Stimulated activated CD4-positive, alpha-beta T cell treated with anti-CD3 and anti-CD28 coated beads, Interleukin-12 subunit alpha, Interleukin-12 subunit beta, amount 100 ng/mL, for 24 hours (primary cell): ENCODE measurements at places on chromosomes 3 and 15.

- no peak for DNase-seq
These were observed 651.7 kb upstream of the GBE1 start for GRCh38 chr3:82413171-82413570.

DNA sequence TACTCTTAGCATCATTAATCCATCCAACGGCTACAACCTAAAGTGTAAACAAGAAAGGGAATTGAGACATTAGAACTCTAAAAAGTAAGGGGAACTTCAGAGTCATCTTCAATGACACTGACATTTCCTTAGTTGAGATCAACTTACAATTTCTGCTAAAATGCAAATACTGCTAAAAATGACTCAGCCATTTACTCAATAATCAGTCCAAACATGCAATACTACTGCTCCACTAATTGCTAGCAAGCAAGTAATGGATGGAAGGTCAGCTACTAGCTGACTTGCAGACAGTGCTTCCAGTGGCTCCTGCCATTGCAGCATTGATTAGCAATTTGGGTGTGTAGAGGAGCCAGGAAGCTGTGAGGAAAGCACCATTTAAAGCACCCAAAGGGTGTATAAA is 28.4 kb downstream of the CD200R1L start:
- no peak for DNase-seq

DNA sequence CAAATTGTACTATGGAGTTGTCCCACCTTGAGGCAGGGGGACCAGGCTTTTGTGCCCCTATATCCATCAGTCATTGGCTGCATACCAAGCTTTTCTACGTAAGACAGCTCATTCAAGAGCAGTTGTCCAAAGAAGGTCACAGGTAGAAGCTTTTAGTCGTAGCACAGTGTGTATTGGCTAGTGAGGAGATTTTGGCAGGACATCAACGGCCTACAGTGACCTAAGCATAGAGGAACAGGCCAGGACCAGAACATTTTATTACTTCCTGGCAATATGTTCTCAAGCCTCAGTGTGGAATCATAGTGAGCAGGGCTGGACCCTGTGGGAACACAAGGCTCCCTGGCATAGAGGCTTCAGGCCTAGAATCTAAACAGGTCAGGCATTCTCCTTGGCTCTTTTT is 105.4 kb upstream of the ANKRD28 start:
- DNase-seq: no peak

- DNase-seq: no peak
These were observed 31.8 kb downstream of the PLXNA1 start for GRCh38 chr3:127014536-127015281.

GRCh38 chr15:44529864-44530604 is 6.9 kb upstream of the EIF3J start:
- DNase-seq: no peak

DNA sequence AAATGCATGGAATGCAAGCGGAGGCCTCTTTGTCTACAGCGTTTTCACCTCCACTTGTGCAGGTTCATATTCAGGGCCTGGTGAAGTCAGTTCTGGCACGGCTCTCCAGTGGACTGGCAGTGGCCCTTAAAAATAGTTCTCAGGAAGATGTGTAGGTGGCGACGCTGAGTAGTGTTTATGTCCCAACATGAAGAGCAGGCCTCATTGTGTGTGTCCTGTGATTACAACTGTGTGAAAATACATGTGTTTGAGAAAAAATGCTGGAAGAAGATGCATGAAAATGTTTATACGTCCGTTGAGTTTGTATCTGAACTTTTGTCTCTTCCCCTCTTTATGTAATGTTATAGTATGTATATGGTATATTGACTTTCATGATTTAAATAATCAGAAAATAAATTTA is 7.2 kb downstream of the LIPC start:
- no peak for DNase-seq

GRCh38 chr3:47950453-47951169 is 65.6 kb downstream of the MAP4 start:
- no peak for DNase-seq

GRCh38 chr3:13282986-13283876 is 136.9 kb downstream of the NUP210 start:
- DNase-seq: no peak

DNA sequence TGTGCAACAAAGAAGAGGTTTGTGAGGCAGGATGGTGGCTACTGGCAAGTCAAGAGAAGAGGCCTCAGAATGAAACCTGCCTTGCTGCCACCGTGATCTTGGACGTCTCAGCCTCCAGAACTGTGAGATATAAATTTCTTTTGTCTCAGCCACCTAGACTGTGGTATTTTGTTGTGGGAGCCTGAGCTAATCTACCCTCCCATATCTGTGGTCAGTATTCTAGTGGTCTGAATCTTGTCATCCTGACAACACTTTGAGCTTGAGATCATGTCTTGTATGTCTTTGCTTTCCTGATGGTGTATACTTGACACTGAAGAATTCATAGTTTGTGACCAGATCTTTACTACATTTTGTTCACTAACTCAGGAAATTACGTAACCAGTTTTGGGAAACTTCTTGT is 240.6 kb upstream of the GOLIM4 start:
- no peak for DNase-seq

- DNase-seq: no peak
These were observed 35.4 kb downstream of the MAPK6 start for GRCh38 chr15:52054381-52054780.

DNA sequence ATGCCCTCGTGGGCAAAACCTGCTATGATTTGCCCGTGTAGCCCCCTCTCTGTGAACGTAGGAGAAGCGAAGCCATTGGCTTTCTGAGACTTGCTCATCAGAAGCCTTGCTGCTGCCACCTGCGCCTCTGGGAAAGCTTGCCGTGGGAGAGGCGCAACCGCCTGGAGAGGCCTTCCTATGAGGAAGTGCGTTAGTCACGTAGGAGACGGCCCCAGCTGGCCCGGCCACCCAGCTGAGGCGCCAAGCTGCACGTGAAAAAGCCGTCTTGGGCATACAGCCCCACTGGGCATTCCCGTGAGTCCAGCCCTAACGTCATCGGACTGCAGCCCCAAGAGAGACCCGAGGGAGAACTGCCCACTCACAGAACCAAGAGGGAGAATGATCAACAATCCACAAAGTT is 49.1 kb upstream of the TJP1 start:
- DNase-seq: no peak

DNA sequence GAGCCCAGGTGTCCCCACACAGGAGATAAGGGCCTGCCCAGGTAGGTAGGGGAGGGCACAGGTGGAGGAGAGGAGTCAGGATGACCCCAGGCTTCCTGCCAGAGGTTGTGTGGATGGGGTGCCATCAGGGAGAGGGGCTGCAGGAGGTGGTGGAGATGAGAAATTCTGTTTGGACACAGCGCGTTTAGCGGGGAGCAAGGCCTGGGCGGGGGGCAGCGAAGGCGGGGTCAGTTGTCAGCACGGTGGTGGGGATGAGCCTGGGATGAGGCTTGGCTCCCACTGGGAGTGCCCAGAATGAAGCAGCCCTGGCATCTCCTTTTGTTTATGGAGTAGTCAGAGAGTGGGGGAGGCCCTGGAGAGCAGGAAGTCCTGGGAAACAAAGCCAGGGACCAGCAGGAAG is 14.6 kb downstream of the RNF123 start:
- no peak for DNase-seq

DNA sequence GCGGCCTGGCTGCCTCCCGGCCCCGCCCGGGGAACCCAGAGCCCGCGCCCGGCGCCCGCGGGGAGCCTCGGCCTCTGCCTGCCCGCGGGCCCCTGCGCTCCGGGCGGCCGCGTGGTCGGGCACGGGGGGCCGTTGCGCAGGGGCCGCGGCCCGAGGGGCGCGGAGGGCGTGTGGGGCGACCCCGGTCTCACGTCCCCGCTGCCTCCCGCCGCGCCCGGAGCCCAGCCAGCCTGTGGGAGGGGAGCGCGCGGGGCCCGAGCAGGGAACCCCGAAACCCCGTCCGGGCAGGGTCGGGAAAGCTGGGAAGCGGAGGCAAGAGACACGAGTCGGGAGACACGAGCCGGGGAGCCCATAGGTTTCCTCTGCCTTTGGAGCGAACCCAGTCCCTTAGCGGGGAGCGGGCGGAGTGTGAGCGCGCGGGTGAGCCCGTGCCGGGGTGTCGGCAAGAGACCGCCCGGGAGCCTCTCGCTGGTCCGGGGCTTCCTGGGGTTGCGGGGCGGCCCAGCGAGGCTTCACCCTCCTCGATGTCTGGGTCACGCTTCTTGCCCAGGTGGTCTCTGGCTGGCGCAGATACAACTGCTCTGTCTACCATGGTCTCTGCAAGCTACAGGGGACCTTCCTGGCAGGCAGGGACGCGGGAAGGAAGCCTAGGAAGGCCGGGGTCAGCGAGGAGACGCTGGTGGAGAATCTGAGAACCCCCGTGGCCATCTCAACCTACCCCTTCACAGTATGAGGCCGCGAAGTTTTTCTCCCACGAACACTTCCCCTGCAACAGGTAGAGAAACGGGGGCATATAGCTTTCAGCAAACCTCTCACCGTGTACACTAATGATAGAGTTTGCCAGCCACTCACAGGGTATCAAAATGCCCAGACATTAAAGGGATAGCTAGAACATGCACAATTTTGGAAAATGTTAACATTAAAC is 586 bp downstream of the LRRK1 start:
- DNase-seq: no peak

- no peak for DNase-seq
These were observed 255.6 kb downstream of the TBL1XR1 start for GRCh38 chr3:176941689-176942088.

DNA sequence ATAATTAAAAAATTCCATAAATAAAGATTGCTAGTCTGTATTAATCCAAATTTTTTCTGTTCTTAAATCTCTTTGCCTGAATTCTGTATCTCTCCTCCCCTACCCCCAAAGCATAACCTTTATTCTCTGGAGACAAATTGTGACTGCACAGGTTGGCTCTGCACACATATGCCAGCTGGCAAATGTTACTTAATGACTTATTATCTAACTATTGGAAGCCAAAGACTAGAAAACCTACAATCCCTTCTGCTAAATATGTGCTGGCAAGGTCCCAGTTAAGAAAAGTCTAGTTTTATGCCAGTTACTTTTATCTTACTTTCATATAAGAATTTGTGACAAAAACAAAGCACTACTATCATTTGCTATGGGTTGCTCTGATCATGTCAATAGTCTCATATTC is 569.3 kb downstream of the MECOM start:
- no peak for DNase-seq

GRCh38 chr3:160108362-160108761 is 116.9 kb upstream of the C3orf80 start:
- no peak for DNase-seq

GRCh38 chr15:77983708-77984445 is 93.6 kb downstream of the TBC1D2B start:
- no peak for DNase-seq

DNA sequence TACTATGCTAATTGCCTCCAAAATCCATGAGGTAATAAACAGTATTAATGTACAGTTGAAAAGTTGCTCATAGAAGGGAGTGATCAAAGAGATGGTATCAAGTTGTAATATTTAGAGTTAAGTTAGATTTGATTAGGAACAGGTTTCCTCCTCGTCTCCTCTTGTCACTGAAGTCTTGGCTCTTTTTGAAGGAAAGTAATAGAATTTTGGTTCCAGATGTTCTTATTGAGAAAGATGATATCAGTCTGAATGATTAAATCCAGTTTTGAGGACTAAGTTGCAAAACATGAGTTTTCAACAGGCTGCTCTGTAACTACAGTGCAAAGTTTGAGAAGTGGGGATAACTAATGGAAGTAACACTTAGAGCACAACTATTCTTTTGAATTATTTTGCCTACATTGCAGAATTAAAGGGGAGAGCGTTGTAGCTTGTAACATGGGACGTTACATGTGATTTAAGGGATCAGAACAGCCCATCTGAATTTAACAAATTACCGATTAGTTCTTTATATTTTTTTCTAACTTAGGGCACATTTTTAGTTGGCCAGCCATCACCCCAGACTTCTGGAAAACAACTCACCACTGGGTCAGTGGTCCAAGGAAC is 48.3 kb downstream of the MAP6D1 start:
- DNase-seq: no peak

DNA sequence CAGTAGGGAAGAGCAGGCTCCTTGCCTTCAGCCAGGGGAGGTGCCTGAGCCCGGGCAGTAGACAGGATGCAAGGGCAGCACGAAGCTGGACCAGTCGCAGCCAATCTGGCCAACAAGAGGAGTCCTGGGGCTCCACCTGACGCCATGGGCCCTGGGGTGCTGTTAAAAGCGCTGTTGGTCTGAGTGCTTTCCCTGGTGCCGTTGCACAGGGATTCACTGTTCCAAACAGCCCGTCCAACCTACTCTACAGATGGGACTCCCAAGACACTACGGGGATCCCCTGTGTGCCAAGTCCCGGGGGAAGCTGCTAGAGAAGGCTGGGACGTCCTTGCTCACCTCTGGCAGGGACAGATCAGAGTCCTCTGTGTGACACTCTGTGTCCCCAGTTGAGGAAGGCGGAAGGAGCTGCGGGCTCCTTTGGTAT is 632 bp downstream of the CTSH start:
- DNase-seq: no peak

- DNase-seq: no peak
These were observed 2.0 kb downstream of the AP2M1 start for GRCh38 chr3:184176377-184177330.

GRCh38 chr3:4985330-4986174 is 6.3 kb downstream of the BHLHE40 start:
- no peak for DNase-seq

GRCh38 chr3:64814351-64814750 is 126.6 kb upstream of the ADAMTS9 start:
- DNase-seq: no peak

DNA sequence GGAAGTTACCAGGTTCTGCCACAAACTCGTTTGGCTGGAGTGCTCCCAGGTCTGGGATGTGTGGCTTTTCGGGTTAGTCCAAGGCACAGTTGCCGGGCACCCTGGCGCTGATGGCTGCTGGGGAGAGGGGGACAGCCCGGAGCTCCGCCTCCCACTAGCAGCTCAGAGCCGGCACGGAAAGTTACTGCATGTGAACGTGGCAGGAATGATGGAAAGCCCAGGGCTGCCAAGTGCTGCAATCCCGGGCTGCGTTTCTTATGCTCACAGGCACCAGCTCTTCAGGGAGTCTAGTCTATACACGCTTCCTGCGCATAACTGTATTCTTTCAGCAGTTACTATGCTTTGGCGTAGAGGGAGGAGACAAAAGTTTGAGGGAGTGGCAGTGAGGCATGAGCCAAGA is 141.8 kb upstream of the ICE2 start:
- no peak for DNase-seq

GRCh38 chr3:160929595-160929994 is 173.6 kb downstream of the PPM1L start:
- DNase-seq: no peak

GRCh38 chr3:190444576-190445145 is 5.0 kb downstream of the TMEM207 start:
- DNase-seq: no peak

GRCh38 chr3:52216585-52217408 is 8.6 kb downstream of the TLR9 start:
- peak; percentile 44 for DNase-seq

- DNase-seq: no peak
These were observed 16.1 kb downstream of the ACAA1 start for GRCh38 chr3:38120693-38121450.

- DNase-seq: no peak
These were observed 18.4 kb upstream of the OPA1 start for GRCh38 chr3:193574488-193575070.

- DNase-seq: no peak
These were observed 42.7 kb downstream of the HES1 start for GRCh38 chr3:194178669-194179068.

GRCh38 chr15:101372149-101372577 is 77.1 kb upstream of the SNRPA1 start:
- no peak for DNase-seq

- DNase-seq: no peak
These were observed 187.4 kb upstream of the STAC start for GRCh38 chr3:36192901-36193300.
